ELR (cell line): ENCODE measurements at places on chromosomes 13 and 19.

- DNase-seq, result no peak
These were observed 13.1 kb downstream of the NOP53 start for GRCh38 chr19:47758443-47758804.

DNA sequence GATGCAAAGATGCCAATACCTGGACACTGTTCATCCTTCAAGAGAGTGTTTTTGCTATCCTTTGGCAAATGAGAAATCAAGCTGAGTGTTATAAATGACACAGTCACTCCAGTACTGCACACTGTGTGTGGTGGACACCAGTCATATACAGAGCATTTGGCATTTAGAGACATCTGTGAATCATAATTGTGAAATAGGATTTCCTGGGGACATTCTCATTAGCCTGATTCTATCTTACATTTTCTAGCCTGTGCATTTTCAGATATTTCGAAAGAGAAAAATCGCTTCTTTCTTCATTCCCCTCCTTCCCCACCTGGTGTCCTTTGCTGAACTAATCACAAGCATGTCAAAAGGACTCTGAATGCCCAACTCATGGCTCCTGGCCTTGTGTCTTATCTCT lies 781.0 kb upstream of the ARGLU1 start:
- DNase-seq, result peak; percentile 6

- no peak for DNase-seq
These were observed 34.3 kb upstream of the PCDH8 start for GRCh38 chr13:52882785-52883184.

DNA sequence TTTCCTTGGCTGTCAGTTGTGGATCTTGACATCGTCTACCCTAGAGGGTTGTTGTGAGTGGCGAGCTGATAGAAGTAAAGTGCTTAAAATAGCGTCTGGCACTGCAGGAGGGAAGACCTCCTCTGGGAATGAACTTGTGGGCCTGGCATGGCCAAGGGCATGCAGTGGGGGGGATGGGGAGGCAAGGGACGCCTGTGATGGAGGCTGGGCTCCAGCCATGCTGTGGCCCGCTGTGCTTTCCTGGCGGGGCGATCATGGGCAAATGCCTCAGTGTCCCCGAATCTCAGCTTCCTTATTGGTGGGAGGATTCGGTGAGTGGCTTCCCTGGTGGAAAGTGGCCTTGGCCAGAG lies 10.7 kb downstream of the CARM1 start:
- no peak for DNase-seq
